ENCODE measurements at places on chromosomes 3 and 15.

- DNase-seq = no peak
These were observed 44.4 kb upstream of the LARS2 start for GRCh38 chr3:45343947-45344346.

DNA sequence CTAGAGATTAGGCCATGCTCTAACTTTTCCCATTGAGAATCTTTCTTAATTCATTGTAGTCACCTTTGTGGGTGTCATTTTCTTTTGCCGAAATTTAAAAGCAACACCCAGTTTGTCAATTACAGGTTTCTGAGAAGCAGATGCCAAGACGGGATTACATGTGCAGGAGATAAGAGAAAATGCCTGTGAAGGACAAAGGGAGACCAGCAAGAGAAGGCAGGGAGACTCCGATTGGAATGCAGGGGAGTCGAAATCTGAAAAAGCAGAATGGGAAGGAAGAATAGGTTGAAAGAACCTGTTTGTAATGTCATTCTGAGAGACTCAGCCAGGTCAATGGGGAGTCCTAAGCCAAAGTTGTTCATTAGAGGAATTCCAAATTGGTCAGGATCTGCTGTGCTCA is 3.6 kb upstream of the DPH6 start:
- DNase-seq = no peak

DNA sequence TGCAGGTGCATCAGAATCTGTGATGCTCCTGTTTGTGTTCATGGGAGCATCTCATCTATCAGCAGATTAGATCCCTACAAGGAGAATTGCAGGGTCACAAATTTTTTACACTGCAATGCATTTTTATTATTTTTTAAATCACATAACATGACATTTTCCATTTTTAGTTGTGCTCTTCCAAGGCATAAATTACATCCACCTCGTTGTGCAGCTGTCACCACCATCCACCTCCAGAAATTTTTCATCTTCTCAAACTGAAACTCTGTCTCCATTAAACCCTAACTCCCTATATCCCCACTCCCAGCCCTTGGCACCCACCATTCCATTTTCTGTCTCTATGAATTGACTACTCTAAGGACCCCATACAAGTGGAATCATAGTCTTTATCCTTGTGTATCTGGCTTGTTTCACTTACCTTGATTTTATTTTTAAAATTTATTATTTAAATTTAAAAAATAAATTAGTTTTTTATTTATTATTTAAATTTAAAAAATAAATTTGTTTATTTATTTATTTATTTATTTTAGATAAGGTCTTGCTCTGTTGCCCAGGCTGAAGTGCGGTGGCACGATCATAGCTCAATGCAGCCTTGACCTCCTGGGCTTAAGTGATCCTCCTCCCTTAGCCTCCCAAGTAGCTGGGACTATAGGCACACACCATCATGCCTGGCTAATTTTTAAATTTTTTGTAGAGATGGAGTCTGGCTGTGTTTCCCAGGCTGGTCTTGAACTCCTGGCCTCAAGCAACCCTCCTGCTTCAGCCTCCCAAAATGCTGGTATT is 47.7 kb downstream of the FBLN2 start:
- DNase-seq = no peak

GRCh38 chr15:83769411-83769999 is 115.6 kb downstream of the ADAMTSL3 start:
- no peak for DNase-seq

- DNase-seq = no peak
These were observed 11.6 kb downstream of the SEMA6D start for GRCh38 chr15:47728886-47729285.

DNA sequence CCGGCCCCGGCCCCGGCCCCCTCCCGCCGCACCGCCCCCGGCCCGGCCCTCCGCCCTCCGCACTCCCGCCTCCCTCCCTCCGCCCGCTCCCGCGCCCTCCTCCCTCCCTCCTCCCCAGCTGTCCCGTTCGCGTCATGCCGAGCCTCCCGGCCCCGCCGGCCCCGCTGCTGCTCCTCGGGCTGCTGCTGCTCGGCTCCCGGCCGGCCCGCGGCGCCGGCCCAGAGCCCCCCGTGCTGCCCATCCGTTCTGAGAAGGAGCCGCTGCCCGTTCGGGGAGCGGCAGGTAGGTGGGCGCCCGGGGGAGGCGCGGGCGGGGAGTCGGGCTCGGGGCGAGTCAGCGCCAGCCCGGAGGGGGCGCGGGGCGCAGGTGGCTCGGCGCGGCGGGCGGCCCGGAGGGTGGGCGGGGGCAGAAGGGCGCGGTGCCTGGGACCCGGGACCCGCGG is 352 bp downstream of the CHRD start:
- DNase-seq = no peak

- no peak for DNase-seq
These were observed 162.2 kb downstream of the ATP10A start for GRCh38 chr15:25700916-25701315.

DNA sequence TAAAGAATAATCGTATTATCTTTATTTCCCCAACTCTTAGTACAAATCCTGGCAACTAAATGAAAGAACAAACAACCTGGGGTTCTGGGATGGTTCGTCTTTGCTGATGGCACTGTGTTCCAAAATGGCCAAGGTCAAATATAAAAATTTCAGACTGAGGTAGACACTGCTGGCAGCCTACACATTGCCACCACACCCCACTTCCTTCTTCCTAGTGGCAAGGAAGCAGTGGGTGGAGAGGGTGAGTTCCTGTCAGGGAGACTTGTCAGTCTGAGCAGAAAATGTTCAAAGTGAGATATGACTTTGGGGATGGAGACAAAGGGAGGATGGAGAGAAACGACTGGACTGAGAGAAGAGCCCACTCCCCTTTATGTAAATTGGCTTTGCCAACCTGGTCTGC is 69.6 kb downstream of the LMCD1 start:
- no peak for DNase-seq
